Hematopoietic multipotent progenitor cell treated with erythropoietin and hydrocortisone succinate and interleukin-3 and kit ligand, for 15 days (in vitro differentiated cells): ENCODE measurements at places on chromosomes 6 and 20.

DNA sequence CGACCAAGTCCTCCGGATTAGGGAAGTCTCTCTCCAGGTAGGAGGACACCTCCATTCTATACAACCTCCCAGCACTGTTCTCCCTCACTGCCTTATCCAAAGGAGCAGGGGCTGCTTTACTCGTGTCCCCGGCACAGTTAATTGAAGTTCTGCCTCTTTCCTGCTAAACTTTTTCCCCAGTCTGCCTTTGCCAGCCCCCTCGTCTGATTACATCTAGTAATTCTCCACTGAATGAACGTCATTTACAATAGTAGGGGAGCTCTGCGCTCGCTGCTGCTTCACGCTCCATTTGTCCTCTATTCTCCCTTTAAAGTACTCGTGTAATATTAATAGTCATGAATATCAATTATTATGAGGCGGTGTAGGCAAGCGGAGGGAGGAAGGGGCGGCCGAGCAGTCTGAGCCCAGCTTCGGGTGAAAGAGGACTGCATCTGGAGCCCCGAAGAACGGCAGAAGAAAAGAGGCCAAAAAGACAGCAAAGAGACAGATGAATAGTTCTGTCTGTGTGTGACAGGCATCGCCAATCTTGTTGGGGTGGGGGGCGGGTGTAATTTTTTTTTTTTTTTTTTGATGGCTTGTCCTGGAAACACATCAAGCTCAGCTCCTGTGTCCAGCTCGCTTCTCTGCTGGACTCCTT lies 2.9 kb downstream of the TFAP2B start:
- no peak for DNase-seq

GRCh38 chr20:43955062-43955749 lies 40.6 kb downstream of the TOX2 start:
- DNase-seq = no peak

DNA sequence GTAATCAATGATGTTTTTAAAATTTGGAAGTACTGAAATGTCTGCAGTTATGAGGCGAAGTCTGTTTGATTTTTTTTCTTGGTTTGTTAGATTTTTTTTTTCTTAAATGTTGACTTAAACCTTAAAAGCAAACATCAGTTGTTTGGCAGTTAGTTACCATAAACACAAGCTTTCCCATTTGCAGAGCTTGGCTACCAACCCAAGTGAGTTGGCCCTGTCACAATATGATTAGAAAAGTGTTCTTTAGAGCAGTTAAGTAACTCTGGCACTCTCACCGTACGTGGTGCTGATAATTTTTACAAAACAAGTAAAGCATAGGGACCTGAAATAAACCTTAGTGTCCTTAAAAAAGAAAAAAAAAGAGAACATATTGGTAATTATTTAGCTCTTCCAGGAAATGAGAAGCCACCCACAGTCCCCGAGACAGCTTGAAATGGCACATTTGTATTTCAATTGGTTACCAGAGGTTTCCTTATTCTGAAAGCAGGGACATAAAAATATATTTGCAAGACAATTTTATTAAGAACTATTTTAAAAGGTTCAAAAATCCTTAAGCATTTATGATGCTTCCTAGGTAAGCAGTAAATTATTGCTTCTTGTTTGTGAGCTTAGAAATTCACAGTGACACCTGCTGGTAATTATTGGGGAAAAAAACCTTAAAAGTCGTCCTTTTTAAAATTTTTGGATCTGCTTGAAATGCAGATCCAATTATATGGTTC lies 3.9 kb downstream of the HEY2 start:
- DNase-seq = no peak

- DNase-seq = no peak
These were observed 83.4 kb upstream of the NEDD9 start for GRCh38 chr6:11315743-11316437.

DNA sequence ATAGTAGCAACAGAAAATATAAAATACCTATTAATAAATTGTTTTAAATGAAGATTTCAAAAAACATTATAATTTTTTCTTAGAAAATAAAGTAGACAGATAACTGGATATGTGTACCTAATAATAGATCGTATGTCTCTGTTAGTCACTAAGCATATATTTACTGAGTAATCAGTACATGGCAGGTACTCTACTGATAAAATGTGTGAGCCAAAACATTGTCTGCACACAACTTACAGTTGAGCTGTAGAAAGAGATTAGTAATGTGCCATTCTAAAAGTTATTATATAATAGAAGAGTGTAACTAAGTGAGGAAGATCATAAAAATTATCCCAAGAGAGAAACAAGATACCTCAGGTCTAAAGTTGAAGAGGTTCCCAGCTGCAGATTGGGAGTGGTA lies 929.9 kb upstream of the EPHA7 start:
- DNase-seq = no peak

DNA sequence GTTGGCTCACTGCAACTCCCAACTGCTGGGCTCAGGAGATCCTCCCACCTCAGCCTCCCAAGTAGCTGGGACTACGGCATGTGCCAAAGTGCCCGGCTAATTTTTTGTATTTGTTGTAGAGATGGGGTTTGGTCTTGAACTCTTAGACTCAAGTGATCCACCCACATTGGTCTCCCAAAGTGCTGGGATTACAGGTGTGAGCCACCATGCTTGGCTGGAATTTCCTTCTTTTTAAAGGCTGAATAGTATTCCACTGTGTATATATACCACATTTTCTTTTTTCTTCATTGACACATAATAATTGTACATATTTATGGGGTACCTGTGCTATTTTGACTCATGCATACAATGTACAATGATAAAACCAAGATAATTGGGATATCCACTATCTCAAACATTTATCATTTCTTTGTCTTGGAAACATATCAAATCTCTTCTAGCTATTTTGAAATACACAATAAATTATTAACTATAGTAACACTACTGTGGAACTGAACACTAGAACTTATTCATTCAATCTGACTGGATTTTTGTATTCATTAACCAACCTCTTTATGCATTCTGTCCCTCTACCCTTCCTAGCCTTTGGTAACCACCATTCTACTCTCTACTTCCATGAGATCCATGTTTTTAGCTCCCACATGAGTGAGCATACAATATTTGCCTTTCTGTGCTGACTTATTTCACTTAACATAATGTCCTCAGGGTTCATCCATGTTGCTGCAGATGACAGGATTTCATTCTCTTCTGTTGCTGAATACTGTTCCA lies 7.8 kb downstream of the MDC1 start:
- no peak for DNase-seq

DNA sequence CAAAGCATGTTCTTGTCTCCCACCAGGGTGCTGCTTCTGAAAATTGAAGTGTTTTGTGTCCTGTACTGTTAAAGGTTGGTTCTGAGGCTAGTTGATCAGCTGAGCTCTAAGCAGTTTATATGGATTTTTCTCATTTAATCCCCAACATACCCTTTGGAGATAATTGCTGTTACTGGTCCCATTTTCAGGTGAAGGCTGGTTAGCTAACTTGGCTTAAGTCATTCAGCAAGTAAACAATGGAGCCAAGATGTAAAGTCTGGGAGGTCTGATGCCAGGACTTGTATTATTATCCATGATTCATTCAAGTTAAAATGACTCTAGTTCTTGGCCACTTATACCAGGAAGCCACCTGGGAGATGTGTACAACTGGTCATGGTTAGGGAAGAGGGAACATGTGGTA lies 42.5 kb upstream of the FERMT1 start:
- no peak for DNase-seq

- no peak for DNase-seq
These were observed 80.1 kb upstream of the ID4 start for GRCh38 chr6:19757036-19757435.

DNA sequence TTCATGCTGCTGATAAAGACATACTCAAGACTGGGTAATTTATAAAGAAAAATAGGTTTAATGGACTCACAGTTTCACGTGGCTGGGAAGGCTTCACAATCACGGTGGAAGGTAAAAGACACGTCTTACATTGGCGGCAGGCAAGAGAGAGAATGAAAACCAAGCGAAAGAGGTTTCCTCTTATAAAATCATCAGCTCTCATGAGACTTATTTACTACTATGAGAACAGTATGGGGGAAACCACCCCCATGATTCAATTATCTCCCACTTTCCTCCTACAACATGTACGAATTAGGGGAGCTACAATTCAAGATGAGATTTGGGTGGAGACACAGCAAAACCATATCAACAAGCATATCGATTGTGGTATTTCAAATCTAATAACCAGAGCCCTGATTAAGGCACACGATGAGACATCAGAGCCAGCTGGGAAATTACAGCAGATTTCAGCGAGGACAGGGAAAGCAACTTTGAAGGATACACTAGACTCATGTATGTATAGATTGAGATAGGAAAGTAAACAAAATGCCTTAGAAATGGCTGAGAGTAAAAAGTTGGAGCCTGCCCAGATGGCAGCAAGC lies 129.8 kb upstream of the GJE1 start:
- no peak for DNase-seq

DNA sequence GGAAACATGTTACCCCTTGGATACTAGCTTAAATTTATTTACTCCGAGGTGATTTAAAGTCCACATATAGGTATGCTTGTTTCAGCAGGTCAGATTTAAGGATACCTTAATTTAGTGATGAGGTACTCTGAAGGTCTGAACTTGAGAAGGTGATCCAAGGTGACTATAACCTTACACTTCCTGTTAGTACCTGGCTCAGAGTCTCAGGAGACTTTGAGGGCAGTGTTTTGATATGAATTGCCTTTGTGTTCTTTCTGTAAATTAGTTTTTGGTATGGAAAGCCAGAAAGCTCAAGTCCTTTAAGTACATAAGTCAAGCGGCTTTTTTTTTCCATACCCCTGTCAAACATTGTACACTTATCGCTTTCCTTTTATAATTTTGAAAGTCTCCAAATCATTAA lies 489.0 kb downstream of the CDKAL1 start:
- no peak for DNase-seq

GRCh38 chr6:116136373-116136772 lies 10.4 kb upstream of the COL10A1 start:
- no peak for DNase-seq

GRCh38 chr6:166553563-166554271 lies 32.8 kb downstream of the RAMACL start:
- DNase-seq = no peak

DNA sequence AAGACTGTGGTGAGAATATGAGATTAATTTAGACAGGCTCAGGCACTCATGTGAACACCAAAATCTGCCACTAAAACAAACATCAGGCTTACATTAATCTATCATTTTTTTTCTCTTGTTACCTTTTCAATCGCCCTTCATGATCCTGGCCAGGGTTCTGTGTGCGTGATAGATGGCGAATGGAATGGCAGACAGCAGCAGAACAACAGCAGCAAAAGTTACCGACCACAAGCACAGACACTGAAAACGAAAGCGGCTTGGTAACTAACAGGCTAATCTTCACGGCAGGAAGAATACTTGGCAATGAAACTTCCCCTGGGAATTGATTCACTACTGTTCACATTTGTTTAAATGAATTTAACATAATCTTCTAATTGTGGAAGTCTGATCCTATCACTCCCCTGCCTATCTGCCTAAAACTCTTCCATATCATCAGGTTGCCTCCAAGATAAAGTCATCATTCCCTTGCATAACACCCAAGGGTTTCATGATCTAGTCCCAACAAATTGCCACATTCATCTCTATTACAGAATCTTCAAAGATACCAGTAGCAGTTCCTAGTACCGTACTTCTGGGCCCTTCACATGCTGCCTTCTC lies 28.7 kb downstream of the PTPRK start:
- no peak for DNase-seq

DNA sequence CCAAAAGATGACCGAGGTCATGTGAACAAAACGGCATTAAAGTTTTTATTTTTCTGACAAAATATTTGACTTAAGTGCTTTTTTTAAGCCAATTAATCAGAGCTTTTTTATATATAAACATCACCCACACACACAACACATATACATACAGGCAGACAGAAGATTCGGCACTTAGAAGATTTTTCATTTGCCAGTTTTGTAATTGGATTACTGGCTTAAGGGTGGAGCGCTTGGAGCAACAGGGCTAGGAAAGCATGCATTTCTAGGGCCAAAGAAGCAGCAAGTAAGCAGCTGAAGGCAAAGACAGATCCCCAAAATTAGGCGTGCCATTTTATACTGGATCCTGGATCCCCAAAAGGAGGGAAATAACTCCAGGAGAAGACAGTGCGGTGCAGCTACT lies 30.3 kb downstream of the SAMD5 start:
- no peak for DNase-seq

DNA sequence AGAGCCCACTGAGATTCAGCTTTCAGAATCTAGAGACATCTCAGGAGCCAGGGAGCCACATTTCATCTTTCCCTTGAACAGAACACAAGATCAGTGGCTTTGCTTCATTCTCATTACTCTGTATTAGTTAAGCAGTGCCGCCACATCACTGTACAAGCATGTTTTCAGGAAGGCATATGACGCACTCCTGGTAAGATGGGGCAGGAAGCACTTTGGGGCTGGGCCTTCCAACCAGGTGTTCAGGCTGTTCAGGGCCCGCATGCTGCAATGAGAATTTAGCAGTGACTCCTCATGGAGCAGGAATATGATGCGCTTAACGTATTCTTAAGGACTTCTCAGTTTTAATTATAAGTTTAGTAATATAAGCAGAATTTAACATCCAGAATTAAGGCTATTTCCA lies 29.7 kb upstream of the GNRH2 start:
- no peak for DNase-seq

- DNase-seq = no peak
These were observed 16.4 kb downstream of the NFATC2 start for GRCh38 chr20:51526106-51526470.

- DNase-seq = no peak
These were observed 1.2 kb downstream of the ABHD12 start for GRCh38 chr20:25389401-25389857.

DNA sequence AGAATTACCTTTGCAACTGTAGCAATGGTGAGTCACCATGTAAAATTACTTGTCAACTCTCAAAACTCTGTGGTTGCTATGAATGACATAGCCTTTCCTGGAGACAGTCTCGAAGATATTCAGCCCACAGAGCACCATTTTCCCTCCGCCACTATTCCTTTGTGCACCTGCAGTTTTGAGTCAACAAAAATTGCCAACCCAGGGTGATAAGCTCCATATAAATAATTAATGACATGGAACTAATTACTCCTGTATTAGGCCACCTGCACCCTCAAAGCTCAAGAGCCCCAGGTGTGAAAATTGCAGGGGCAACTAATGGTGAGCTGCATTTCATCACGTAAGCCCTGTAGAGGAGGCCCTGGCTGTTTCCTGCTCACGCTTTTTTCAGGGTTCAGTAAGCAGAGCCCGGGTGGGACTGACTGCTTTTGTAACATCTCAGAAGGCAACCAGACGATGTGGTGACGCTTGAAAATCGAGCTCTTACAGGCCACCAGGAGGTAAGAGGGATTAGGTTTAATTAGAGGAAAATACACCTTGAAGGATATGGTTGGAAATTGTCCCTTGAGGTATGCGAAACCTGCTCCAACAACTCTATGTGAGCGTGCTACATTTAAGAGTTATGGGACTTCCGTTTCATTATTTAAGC lies 70.8 kb downstream of the BMP2 start:
- DNase-seq = no peak

DNA sequence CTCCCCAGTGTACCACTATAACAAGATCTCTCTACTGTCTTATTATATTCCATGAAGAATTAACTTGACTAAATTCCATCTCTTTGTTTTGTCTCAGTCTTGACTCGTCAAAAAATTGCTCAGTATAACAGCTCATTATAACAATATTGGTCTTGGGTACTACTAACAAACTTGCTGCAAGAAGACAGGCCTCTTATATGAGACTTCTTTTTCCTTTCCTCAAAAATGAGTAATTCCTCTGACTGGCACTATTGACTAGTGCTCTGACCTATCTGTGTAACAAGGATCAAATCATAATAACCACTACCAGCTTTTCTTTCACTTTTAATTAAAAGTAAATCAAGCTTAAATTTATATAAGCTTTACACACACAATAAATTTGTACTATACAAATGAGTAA lies 91.3 kb upstream of the THEMIS start:
- no peak for DNase-seq
